ENCODE measurements at places on chromosomes 5 and 9.

GRCh38 chr5:3352711-3353110, 242.9 kb upstream of the IRX1 start:
- DNase-seq, result no peak

- no peak for DNase-seq
Observed at GRCh38 chr5:76475385-76475784, 72.3 kb downstream of the IQGAP2 start.

DNA sequence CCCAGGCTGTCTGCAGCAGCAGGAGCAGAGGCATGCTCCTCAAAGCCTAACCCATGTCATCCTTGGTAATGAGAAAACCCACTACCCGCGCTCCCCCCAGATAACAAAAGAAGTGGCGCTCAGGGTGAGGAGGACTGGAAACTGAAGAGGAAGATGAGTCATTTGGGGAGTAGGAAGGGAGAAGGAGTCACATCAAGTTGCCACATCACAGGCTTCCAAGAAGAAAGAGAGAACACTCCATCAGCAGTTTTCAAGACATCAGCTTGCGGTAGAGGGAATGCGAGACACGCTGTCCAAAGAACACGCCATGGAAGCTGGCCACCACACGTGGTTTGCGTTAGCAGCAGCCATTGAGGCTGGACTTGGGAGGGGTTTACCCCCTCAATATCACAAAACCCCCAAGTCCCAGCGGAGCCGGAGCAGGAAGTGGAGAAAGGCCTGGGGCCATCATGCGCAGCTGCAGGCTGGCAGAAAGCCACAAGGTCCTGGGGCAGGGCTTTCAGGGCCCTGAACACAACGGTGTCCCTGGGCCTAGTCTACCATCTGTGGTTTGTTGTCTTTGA, 41.5 kb downstream of the SH3PXD2B start:
- no peak for DNase-seq

GRCh38 chr5:68344447-68345111, 129.0 kb downstream of the PIK3R1 start:
- no peak for DNase-seq

DNA sequence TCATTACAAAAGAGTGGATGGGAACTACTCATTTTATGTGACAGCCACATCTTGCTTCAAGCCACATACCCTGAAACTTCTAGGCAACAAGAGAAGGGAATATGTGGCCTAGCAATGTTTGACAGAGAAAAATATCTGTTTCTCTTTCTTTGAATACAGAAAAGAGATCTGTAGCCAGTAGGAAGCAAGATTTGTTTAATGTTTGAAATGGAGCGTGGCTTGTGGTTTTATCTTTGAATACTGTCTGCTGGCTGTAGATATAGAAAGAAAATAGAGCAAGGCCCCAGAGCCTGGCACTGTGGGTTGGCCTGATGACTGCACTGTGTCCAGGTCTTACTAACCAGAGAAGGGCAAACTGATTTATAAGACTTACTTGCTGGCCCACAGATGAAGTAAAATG, 133.8 kb downstream of the ARHGEF28 start:
- no peak for DNase-seq

GRCh38 chr5:95284572-95285408, at the start of gene MCTP1:
MCTP1 (minus strand) TSS chr5:95285094.
- no peak for DNase-seq

DNA sequence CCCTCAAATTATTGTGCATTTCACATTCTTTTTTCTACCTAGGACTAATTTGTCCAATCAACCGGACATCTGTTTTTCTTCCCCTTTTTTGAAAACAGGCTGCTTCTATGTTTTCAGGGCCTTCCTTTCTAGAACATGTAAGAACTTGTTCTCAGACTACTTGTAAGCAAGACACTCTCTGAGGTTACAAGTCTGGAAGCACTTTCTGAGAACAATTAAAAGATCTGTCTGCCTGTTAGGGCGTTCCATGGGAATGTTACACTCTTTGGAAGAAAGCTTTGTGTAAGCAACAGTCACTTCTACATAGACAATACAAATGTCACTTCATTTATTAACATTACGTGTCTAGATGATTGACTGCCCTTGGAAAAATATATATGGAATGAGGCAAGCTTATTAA, 50.9 kb upstream of the HSPB3 start:
- DNase-seq, result no peak

- no peak for DNase-seq
Observed at GRCh38 chr5:112018846-112019245, 261.9 kb upstream of the NREP start.

DNA sequence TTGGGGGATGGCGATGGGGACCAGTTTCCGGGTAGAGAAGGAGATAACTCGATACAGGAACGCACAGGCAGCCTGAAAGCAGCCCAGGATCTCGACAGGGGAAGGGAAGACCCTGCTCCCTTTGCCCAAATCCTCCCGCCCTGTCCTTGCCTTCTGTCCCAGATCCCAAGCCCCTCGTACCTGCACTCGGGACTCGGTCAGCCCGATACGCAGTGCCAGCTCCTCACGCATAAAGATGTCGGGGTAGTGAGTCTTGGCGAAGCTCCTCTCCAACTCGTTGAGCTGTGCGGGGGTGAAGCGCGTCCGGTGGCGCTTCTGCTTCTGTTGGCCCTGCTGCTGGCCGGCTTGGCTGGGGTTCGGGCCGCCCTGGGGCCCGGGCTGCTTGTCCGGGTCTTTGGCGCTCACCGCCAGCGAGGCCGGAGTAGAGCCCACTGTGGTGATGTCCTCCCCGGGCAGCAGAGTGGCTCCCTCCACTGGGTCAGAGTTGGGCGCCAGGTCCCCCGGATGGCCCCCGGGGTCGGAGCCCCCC, 1.8 kb downstream of the OTP start:
- DNase-seq, result no peak

- DNase-seq, result no peak
Observed at GRCh38 chr5:10485142-10485795, 43.6 kb downstream of the ROPN1L start.

DNA sequence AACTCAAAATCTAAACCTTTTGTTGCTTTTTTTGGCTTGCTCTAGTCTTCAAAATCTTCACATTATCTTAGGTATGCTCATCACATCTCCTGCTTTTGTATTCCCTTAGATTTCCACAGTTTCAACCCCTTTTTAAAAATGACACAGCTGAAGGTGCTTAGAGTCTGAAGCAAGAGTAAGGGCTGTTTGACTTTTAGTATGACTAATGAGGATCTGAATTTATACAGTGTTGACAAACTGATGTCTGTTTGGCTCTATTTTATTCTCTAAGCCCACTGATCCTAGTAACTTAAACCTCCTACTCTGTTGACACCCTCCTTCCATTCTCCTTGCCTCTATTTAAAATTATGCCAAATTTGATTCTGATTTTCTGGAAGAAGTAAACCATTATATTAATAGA, 200.1 kb downstream of the MCTP1 start:
- no peak for DNase-seq

DNA sequence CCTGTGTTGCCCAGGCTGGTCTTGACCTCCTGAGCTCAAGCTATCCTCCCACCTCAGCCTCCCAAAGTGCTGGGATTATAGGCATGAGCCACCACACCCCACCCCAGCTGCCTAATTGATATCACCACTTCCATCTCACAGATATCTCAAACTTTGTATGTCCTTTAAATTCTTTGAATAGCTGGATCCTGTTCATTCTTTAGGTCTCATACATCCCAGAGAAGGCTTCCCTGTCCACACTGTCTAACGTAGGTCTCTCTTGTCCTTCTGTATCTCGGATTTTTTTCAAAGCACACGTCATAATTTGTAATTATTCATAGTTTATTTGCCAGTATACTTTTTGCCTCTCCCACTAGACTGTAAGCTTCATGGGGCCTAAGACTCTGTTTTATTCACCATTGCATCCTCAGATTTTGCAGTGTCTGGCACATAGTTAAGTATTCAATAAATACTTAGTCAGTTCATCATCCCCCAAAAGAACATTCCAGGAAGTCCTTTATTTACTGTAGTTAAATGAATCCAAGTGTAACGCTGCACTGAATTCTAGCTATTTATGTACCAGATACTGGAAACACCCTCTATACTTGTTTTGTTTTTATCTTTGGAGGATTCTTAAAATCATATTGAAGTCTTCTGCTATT, 10.5 kb downstream of the ARSK start:
- no peak for DNase-seq

- no peak for DNase-seq
Observed at GRCh38 chr5:118937393-118938061, 50.8 kb downstream of the DTWD2 start.

DNA sequence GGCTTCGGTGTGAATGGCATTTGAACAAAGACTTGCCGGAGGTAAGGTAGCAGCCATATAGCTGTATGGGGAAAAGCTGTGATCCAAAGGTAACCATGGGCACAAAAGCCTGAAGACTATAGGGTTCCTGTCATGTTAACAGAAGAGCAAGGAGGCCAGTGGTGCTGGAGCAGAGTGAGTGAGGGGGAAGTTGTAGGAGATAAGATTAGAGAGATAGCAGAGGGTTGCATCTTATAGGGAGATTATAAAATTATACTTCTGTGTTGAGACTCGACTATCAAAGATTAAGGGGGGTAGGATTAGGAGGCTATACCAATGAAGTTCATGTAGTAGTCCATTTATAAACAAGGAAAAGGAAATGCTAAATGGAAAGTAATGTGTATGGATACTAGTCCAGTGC, 3.3 kb downstream of the NCBP1 start:
- DNase-seq, result no peak

DNA sequence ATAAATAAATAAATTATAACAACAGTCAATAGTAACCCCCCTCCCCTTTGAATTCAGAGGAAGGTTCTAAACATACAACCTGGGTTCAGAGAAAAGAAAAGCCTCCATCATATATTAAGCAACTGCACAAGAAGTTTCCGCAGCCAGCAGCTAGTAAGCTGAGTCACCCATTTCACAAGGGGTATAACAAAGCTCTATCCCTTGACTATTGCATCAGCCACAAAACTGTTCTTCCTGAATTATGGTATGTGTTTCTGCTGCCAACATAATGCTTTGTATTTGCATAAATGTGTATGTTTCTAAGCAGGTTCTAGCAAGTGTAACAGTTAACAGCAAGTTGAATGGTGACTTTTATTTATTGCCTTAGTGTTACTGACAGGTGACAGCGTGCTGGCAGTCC, 6.8 kb upstream of the CEP120 start:
- DNase-seq, result no peak

All from stimulated activated CD8-positive, alpha-beta memory T cell treated with anti-CD3 and anti-CD28 coated beads, Interleukin-7, amount 100 ng/mL, for 48 hours (primary cell).